Fibroblast of mammary gland (primary cell): ENCODE measurements at places on chromosomes 3 and 15.

DNA sequence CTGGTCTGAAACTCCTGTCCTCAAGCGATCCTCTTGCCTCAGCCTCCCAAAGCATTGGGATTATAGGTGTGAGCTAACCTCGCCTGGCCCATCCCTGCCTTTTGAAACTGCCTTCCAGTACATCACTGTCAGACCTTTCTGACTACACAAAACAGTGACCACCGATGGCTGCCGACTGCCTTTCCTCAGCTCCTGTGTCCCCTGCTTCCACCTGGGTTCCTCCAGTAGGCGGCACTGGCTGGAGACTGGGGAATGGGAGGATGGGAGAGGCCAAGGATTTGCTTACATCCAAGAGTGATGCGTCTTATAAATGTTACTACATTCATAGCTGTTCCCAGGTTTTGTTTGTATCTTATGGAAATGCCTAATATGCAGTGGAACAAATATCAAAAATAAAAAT lies 242.8 kb downstream of the BBX start:
- DNase-seq, result no peak

DNA sequence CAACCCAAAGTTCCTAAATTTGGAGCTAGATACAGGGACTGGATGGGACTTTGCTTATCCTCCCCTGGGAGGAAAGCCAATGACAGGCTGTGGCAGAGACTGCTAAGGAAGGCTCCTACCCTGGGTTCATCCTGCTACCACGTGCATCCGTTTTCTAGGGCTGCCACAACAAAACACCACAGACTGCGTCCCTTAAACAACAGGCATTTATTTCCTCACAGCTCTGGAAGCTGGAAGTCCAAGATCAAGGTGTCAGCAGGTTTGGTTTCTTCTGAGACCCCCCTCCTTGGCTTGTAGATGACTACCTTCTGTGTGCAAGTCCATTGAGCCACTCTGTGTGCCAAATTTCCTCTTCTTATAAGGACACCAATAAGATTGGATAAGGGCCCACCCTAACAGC lies 263.9 kb downstream of the FAM43A start:
- DNase-seq, result no peak

DNA sequence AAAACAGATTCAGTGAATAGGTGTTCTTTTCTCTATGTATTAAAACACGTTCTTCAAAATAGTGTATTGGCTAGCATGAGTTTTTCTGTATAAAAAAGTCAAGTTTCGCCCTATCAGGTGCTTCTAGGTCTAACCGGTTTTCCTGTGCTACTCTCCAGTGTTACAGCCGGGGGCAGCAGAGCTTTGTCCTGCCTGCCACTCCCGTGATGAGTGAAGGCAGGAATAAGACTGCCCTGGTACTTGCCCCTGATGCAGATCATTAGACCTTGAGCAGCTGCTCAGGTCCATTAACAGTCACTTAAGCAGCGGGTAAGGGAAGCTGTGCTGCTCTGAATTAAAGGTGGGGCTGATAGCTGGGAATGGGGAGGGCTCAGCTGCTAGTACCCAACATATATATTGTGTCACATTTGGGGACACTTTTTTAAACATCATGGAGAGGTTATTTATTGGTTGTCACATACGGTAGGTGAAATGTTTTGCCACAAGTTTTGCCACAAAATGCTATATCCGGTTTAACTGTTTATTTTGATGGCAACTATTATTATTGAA lies 1.3 kb upstream of the UNC13C start:
- DNase-seq, result no peak

DNA sequence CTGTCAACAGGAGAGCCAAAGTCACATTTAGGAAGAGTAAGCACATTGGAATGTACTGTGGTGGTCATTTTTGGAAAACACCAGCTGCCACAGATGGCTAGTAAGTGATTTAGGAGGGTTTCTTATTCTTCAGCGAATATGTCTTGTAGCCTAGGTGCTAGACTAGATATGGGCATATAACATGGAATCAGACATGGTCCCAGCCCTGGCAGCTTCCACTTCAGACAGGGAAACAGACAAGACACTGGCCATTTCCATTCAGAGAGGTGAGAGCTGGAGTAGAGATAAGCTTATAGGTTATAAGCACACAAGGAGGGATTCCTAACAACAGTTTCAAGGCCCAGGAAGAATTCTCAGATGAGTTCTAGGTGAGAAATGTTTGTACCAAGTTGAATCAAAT lies 28.2 kb upstream of the BFSP2 start:
- no peak for DNase-seq

GRCh38 chr3:171874879-171875278 lies 31.7 kb downstream of the TMEM212 start:
- peak; percentile 21 for DNase-seq

DNA sequence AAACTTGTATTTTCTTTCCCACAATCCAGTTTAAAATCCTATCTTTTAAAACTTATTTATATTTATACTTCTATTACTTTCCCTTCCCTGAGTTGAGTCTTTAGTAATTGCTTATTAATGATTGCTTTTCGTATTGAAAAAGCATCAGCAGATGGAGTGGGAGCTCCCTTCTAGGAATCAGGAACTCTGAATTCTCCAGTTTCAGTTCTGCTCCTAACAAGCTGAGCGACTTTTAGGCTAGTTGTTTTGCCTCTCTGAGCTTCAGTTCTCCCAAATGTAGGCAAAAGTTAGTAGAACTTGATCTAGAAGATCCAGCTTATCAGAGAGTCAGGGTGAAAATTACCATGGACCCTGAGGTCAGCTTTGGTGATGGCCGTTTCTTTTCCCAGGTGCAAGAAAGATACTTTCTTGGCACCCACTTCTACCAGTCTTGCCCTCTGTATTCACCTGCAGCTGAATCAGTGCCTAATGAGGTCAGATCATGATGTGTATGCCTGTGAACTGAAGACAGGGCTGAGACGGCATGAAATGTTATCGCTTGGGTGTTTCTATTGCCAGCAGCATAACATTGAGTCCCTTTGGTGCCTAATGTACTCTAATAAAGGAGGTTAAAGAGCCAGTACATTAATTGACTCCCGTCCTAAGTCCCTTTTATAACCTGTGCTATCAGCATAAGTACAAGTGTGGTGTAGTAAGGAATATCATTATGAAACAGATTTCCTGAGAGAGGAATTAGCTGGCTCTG lies 194.5 kb upstream of the TBC1D5 start:
- no peak for DNase-seq

DNA sequence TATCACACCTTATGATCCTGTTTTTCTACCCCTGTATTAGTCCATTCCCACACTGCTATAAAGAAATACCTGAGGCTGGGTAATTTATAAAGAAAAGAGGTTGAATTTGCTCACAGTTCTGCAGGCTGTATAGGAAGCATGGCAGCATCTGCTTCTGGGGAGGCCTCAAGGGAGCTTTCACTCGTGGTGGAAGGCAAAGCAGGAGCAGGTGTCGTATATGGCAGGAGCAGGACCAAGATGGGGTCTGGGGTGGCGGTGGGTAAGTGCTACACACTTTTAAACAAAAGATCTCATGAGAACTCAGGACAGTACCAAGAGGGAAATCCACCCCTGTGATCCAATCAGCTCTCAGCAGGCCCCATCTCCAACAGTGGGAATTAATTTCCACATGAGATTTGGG lies 15.4 kb upstream of the SCAP start:
- no peak for DNase-seq

GRCh38 chr15:80779658-80780415 lies 667 bp downstream of the CEMIP start:
- DNase-seq, result peak; percentile 36

DNA sequence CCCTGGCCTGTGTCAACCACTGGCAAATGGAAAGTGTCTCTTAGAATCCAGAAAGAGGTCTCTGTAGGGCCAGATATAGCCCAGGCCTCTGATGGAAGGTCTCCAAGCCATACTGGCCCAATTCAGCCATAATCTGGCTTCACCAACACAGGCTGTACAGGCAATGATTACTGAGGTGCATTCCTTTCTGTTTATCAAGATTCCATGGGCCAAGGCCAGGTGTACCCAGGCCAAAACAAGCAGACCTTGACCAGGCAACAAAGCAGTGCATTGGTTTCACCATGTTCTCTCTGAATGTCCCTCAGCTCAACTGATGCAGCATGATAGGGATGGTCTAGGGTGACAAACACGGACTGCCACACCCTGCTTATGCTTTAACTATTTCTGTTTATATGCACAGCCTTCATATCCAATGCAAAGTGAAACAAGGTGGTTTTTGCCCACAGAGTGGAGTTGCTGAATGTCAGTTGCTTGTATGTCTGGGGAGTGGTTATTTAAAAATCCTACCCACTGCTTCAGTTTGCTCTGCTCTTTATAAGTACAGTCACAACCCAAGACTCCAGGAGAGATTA lies 25.2 kb downstream of the CCNL1 start:
- peak; percentile 49 for DNase-seq

DNA sequence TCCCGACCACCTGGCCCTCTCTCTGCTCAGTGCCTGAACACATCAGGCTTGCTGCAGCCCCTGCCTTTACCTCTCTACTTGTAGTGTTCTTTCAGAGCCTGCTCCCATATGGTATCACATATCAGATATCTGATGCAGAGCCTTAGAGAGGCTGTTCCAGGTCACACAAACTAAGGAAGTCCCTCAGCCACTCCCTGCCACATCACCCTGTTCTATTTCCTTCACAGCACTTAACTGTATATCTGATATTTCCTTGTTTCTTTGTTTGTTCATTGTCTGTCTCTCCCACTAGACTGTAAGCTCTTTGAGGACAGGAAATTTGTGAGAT lies 976 bp upstream of the ALDH1L1 start:
- DNase-seq, result no peak

DNA sequence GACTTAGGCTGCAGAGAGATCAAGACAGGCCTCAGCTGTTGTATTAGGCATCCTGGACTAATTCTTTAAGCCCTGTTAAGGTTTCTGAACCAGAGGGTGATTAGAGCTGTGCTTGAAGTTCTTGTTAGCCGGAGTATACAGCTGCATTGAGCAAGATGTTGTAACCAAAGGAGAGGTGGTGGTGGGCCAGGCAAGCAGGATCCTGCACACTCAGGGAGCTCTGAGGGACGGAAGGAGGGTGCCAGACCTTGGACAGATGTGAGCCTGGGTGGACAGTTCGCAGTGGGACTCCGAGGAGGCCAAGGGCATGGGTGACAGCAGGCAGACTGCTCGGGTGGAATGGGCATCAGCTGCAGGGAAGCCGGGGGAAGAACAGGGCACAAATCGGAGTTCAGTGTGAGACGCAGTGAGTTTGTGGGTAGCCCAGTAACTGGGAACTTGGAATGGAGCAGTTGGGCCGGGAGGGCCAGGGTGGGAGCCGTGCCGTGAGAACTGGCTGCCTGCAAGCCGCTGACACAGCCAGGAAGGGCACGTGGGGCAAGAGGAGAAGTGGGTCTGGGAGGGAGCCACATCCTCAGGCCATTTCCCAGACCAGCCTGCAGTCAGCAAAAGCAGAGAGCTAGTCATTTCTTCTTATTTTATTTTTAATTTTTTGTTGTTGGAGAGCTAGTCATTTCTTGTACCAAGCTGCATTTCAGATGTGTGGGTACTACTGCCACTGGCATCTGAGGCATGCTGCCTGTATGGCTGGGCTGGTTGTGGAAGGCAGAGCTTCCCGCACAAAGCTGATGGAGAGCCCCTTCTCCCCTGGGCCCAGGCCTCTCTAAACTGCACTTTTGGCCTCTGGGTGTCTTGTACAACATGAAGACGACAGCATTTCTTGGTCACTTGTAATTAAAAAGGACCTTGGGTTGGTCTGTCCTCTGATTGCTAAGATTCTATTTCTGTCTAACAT lies 61.0 kb downstream of the PGPEP1L start:
- peak; percentile 15 for DNase-seq

DNA sequence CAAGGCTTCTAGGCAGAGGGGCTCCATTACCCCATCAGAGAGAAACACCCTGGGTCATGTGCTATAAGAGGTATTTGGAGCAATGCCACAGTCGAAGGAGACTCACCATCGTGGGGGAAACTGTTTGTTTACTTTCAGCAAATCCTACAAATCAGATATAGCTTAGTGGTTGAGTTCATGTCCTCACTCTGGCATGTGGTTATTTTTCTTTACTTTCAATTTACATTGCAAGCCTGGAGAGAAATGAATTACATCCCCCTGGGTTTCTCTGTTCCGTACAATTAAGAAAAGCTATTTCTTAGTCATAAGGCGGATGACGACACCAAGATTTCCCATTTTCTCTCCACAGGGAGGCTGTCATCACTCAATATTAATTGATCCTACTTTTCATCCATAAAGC lies 36.9 kb downstream of the RFTN1 start:
- DNase-seq, result peak; percentile 96

DNA sequence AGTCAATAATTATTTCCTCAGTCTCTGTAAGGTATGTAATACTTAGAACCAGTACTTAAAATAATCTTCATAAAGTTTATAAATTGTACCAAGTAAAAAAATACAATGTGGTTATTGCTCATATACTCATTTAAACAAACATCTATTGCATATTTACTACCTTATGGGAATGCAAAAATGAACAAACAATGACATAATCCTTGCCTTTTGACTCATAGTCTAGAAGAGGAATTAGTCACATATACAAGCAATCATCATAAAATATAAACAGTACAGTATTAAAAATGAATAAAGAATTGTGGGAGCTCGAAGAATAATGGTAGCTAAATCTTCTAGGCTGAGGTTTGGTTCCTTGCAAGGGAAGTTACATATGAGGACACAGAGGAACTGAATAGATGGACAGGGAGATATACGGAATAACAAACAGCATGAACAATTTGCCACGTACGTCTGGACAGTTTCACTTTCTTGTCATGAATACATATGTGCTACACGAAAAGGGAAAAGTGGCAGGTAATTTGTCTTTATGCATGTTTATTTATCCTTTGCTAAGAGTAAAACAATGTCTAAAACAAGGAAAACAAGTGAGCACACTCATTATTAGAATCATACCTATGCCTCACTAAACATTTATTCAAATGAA lies 17.2 kb downstream of the IMPG2 start:
- peak; percentile 71 for DNase-seq

DNA sequence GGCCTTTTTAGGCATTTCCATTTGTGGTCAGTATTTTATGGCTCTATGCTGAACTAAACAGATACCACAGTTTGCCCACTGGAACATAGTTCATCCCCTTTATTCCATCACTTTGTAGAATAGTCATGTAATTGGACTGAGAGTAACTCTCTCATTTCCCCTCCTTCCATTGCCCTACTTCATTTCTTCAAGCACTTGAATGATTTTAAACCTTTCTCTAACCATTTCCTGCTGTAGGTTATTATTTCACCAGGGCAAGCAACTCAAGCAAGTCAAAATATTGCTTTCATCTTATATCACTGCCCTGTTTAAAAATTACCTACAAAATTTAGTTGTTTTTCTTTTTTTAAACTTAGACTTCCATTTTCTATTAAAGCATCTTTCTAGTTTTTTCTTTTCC lies 177.0 kb downstream of the RAP2B start:
- DNase-seq, result peak; percentile 40

DNA sequence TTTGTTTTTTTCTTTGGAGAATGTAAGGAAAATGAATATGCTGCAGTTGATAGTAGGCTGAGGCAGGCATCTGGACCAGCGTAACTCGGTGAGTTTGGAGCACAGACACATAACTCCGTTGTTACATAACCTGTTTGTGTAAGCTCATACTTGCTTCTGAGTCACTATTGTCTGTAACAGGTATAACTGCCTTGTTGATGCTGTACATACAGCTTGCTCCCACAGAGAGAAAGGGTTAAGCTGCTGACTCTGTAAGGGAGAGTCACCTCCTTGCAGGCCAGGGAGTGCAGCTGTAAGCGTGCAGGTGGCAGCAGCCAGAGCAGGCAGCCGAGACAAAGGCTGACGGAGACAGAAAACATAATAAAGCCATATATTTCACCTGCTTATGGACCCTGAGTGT lies 20.4 kb downstream of the RETNLB start:
- DNase-seq, result no peak

- no peak for DNase-seq
Measured at GRCh38 chr3:51934139-51934850, 7.4 kb downstream of the RRP9 start.
